Mesendoderm (in vitro differentiated cells): ENCODE measurements at places on chromosomes 16 and 17.

GRCh38 chr16:48499923-48500381 lies 110.0 kb downstream of the N4BP1 start:
- DNase-seq, result no peak

DNA sequence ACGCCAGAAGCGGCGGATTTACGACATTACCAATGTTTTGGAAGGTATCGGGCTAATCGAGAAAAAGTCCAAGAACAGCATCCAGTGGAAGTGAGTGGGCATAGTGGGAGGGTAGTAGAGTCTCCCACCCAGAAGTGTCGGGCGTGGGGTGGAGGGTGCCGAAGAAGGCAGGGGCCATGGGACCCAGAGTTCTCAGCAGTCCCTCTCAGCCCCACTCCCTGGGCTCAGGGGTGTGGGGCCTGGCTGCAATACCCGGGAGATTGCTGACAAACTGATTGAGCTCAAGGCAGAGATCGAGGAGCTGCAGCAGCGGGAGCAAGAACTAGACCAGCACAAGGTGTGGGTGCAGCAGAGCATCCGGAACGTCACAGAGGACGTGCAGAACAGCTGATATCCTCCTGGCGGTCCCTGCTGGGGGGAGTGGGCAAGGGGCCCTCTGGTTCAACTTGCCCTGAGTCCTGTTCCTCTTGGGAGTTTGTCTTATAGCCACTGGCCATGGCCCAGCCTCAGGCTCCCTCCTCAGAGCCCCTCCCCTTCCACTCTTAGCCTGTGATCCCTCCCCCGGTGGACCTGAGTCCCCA lies 916 bp downstream of the E2F4 start:
- DNase-seq, result no peak

GRCh38 chr16:31754998-31755615 lies 118.5 kb upstream of the ZNF267 start:
- no peak for DNase-seq

- no peak for DNase-seq
These were observed 56.2 kb downstream of the PGS1 start for GRCh38 chr17:78434455-78435329.

DNA sequence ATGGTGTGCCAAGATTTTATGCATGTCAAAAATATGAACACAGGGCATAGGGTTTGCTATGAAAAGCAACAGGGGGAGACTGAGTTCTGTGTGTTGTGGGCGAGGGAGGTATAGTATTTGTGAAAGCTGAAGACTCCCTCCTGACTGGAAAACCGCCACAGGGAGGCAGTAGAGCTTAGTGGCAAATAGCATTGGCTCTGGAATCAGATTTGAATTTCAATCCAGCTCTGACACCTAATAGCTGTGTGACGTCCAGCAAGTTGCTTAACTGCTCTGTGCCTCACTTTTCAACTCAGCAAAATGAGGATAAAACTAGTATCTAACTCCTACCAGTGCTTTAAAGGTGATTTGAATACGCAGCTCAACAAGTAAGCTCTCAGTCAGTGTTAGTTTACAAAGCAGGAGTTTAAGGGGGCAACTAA lies 22.0 kb downstream of the KPNA2 start:
- peak; percentile 42 for DNase-seq

GRCh38 chr16:997440-998051 lies 16.0 kb downstream of the SOX8 start:
- peak; percentile 88 for DNase-seq

GRCh38 chr17:74424657-74425056 lies 7.2 kb upstream of the GPRC5C start:
- DNase-seq, result no peak

DNA sequence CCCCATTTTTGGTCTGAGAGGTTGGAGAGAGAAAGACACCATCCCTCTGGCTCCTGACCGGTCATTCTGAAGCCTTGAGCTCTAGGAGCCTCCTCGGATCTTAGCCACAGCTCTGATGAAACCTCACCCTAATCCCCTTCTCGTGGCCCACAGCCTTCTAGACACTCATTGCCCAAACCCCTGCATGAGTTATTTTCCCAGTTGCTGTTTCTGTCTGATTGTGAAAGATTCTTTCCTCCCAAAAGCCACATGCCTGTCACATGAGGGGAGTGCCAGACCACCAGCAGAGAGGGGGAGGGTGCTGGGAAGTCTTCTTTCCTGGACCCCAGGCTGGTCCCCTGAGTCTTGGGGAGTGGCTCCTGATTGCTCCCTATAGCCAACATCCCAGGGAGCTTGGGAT lies 17.6 kb upstream of the ABR start:
- no peak for DNase-seq

- DNase-seq, result no peak
These were observed 10.1 kb downstream of the FADS6 start for GRCh38 chr17:74883241-74883745.

GRCh38 chr16:13873835-13874438 lies 46.0 kb upstream of the ERCC4 start:
- peak; percentile 67 for DNase-seq

DNA sequence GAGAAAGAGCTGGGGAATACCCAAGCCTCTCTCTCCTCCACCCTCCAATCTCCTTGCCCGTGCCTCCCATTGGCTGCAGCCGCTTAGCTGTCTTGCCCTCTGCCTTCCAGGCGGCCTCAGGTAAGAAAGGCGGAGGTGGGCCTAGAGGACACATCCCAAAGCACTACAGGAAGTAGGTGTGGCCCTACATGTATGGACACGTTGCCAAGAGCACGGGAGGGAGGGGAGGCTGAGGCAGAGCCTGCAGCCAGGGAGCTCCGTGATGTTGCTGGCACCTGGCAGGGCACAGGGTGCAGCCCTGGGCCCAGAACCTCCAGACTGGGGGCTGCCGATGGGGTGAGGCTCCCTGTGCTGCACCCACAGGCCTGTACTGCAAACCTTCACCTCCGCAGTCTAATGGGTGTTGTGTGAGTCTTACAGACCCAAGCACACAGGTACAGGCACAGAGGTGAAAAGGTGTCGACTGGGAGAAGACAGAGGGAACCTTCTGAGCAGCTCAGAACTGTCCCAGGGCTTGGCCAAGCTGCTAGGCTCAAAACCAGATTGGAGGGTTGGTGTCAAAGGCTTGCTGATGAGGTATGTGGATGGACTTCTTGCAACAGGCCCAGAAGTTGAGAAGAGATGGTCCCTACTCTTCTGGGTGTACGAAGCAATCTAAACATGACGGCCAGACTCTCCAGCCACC lies 23.5 kb upstream of the FOXK2 start:
- peak; percentile 68 for DNase-seq

GRCh38 chr17:74172700-74173099 lies 30.8 kb upstream of the RPL38 start:
- no peak for DNase-seq

- no peak for DNase-seq
These were observed 44.1 kb upstream of the CBFA2T3 start for GRCh38 chr16:89020925-89021595.

DNA sequence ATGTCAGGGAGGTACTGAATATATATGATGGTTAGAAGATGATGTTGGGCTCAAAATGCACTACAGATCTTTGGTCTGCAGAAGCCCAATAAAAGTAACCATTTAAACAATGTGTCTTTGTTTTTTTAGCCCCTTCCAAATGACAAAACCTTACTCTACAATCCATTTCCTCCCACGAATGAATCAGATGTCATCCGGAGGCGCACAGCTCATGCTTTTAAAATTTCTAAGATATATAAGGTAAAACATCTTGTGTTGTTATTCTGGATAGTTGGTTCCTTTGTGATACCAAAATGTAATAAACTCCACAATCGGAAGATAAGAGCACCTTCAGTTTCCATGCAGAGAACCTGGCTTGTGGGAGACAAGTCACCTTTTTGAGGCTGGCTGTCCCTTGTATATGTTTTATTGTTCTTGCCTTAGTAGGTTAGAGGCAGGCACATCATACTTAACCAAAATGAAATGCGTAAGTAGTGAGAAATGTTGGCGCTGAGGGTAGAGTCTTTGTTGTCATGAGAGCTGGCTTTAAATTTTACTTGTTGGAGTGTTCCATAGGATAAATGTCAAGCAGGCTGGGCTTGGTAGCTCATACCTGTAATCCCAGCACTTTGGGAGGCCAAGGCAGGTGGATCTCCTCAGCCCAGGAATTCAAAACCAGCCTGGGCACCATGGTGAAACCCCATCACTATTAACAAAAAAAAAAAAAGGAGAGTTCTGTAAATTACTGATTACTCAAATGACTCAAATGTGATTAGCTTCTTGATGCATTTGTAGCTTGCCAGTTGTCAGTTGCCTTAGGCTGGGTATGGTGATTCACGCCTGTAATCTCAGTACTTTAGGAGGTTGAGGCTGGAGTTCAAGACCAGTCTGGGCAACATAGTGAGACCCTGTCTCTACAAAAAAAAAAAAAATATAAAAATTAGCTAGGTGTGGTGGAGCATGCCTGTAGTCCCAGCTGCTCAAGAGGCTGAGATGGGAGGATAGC lies 19.7 kb upstream of the SNTB2 start:
- no peak for DNase-seq

- DNase-seq, result peak; percentile 57
These were observed 4.7 kb upstream of the IGSF6 start for GRCh38 chr16:21656795-21657768.

DNA sequence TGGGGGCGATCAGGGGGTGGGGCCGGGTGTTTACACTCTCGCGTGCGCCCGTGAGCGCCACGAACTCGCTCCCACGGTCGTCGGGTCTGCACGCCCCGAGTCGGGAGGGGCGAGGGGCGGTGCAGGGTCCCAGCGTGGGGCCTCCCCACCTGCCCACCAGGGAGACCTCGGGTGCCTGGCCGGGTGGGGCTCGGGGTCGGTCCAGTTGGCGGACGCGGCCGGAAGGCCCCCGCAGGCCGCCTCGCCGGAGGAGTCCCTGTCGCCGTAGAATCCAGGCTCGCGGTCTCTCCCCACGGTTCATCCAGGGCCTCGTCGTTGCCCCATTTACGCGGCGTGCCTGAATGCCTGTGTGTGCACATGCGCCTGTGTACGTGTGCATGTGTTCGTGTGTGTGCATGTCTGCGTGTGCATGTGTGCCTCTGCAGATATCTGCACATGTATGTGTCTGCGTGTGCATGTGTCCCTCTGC lies 510 bp upstream of the RAB40B start:
- DNase-seq, result no peak

DNA sequence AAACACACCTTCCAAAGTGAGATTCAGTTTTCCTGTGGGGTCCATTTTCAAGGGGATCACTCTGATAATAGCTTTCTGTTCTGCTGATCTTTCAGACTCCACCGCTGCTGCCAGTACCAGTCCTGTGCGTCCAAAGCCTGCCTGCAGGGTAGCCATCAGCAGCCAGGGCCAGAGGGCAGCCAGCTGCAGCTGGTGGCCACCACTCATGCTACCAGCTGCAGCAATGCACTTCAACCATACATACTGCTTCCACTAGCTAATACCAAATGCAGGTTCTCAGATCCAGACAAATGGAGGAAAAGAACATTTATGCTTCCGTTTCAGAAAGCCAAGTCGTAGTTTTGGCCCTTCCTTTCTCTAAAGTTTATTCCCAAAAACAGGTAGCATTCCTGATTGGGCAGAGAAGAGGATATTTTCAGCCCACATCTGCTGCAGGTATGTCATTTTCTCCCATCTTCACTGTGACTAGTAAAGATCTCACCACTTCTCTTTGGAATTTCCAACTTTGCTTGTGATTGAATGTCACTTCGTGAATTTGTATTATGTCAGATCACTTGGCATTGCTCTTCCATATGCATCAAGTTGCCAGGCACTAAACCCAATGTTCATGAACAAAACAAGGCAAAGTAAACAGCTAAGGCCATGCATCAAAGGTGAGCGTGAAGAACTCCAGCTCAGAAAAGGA lies 1.8 kb downstream of the RNF43 start:
- peak; percentile 20 for DNase-seq

DNA sequence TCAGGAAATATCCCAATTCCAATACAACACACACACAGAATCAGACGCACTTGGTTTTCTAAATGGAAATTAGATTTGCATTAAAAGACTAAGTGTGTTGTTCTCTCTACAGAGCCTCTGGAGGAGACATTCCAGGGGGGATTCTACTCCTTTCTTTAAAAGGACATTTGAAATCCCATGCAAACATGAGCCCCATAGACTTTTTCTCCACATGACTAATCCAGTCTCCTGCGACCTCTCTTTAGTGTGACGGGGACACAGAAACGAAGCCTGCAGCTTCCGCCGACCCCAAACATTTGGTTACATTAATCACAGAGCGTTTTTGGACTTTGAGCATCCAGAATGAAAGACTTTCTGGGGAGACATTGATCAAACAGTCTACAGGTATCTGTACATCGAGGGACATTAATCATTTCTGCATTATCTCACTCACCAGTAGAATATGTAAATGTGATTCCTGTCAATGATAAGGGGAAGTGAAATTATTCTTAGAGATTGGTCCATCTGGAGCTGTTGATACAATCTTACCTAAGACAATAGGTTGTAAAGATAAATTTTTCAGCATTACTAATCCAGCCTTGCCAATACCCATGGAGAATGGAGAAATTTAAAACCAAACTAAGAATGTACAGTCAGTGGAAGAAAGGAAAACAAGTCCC lies 103.4 kb upstream of the IRX3 start:
- DNase-seq, result no peak

DNA sequence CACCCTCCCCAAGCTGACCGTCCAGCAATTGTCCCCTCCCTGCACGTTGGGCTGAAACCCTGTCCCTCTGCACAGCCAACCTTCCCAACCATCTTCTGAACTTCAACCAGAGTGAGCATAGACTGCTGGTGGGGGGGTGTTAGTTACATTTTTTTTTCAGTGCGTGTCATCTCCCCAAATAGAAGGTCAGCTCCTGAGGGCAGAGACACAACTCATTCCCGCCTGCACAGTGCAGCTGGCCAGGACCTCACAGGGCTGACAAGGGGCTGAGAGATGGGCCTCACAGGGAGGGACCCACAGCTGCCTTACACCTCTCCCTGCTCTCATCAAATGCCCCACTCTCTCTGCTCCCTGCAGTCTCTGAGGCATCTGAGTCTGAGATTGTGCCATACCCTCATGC lies 8.4 kb downstream of the SRL start:
- no peak for DNase-seq

DNA sequence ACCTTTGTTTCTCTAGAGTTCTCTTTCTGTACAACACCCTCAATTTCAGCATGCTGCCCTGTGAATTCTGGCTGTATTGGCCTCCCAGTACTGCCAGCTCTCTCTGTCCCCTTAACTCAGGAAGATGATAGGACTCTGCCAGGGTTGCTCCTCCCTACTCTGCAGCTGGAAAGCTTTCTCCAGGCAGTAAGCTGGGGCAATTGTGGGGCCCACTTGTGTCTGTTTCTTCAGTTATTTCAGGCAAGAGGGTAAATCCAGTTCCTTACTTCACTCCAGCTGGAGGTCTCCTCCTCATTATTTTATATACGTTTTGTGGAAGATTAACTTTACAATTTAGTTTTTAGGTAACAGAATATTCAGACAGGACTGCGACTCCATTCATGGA lies 9.9 kb downstream of the C17orf100 start:
- DNase-seq, result no peak
